Stimulated activated naive CD8-positive, alpha-beta T cell treated with anti-CD3 and anti-CD28 coated beads, Interleukin-15, Interleukin-2, amounts not matched to agents 100 U/mL and 50 U/mL, for 24 hours (primary cell): ENCODE measurements at places on chromosomes 3 and 15.

DNA sequence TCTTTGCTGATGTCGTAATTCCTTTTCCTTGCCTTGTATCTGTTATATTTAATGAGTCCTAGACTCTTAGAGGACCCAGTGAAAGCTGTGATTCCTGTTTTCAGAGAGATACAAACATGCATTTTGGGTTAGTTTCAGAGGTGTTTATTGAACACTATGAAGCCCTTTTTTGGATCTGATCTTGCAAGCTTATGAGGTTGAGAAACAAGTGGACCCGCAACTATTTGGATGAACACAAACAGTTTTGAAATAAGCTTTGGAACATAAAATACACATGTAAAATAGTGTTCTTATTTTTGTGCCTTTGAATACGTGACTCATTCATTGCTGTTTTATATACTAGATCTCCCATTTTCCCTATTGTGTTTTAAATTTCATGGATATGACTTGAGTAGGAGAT is 33.5 kb downstream of the SNRK start:
- no peak for DNase-seq

GRCh38 chr15:48315041-48315440 is 16.2 kb upstream of the DUT start:
- DNase-seq = no peak

DNA sequence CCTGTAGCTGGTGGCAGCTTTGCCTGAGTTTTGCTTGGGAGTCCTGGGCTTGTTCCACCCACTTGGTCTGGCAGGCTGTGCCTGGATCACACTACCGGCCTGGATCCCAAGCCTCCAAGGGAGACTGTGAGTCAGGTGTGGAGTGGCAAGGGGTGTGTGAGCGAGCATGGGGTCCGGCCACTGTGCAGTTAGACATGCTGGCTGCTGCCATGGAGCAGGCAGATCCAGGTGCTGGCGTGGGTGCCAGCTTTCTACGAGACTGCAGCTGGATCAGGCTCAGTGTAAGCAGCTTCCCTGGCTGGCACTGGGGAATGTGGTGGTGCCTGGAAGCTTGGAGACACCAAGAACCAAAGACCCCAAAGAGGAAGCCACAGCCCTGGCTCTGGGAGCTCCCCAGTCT is 102.0 kb upstream of the BNIP2 start:
- no peak for DNase-seq

DNA sequence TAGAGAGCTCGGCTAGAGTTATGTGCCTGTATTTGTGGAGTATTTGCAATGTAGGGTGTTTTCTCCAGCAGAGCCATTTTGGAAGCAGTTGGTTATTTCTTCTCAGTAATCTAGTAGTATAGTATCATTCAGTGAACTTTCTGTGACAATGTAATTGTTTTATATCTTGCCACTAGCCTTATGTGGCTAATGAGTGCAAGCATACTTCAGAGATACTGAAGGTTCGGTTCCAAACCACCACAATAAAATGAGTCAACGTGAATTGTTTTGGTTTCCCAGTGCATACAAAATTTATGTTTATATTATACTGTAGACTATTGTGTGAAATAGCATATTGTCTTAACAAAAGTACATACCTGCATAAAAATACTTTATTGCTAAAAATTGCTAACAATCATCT is 286.9 kb upstream of the TBL1XR1 start:
- no peak for DNase-seq

GRCh38 chr15:68028888-68029207 is 25.3 kb upstream of the PIAS1 start:
- no peak for DNase-seq

GRCh38 chr3:187044206-187044605 is 95.1 kb downstream of the RPL39L start:
- DNase-seq = no peak

DNA sequence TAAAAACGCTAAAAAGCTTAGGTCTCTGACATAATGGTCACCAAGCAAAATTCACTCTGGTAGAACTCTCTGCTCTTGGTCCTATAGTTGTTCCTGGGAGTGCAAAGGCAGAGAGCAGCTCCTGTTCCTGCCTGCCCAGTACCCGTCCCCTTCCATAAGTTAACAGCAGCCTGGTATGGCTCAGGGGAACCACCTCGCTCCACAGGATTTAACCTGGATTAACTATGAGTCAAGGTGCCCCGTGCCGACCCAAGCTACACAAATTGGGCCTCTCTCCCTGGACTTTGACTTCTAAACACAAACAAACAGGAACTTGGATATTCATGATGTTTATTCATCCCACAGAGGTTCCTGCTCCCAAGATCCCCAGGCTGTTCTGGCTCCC is 32.1 kb downstream of the SCAP start:
- no peak for DNase-seq

- DNase-seq = no peak
Measured at GRCh38 chr3:30871720-30872119, 22.7 kb downstream of the GADL1 start.

DNA sequence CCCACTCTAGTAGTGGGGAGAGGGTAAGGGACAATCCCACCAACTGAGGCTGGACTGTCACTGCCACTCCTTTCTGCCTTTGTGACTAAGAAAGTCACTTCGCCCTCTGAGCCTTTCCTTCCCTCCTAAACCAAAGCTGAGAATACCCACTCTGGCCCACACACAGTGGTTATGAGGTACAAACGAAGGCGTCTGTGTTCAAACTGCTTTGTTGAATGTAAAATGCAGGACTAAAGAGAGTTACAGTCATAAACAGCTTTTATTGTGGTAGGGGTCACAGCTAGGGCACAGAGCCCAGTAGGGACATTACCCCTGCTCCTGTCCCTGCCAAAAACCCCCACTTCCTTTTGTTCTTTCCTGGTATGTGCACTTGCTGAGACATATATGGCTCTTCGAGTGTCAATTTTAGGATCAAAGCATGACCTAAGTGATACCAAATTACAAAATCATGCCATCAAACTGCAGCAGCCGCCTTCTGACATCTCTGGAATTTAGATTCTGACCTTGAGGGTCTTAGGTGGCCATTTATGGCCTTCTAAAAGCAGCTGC is 45.1 kb downstream of the CTDSPL start:
- DNase-seq = peak; percentile 15

GRCh38 chr3:48739617-48739954 is 22.6 kb upstream of the IP6K2 start:
- DNase-seq = no peak

DNA sequence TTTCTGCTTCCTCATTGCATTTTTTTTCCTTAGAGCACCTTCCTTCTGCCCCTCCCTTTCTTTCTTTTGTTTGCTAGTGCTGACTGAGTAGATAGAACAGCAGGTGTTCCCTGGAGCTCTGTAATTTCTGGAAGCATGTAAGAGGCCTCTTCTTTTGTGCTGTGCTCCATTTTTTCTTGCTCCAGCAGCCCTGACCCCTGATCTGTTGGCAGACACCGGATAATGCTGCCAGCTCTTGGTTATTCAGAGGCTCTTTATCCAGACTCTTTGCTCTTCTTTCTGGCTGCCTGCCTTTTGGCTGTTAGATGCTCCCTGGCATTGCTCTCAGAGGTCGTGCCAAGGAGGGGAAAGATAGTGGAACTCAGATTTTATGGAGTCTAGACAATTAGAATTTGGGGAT is 104.4 kb upstream of the RBMS3 start:
- DNase-seq = no peak

DNA sequence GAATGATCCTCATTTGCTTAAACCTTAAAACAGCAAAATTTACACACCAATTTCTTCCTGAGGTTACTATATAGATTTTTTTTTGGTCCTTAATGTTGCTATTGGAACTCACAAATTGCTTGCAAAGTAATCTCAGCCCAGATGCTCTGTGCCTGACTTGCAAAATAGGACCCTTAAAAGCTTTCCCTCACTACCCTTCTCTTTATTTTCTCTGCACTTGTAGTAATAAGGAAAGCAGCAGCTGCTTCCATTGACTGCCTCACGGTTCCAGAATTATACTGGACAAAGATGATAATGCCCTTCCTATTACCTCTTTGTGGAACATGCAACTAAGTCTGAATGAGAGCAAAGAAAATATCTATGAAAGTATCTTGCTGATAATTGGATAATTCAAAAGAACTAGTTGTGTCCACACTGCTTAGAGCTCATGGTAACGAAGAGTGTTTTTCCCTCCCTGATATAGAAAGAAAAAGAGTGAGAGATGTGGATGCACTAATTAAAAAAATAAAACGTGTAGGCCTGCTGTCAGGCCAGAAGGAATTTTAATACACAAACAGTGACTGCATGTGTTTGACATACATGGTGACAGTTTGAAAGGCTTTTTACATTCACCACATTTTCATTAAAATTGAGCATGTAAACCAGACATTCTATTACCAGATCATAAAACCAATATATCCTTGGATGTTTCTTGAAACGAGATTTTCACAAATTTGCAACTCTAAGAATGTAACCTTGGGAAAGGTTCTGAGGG is 783.1 kb downstream of the GBE1 start:
- no peak for DNase-seq

- DNase-seq = no peak
Measured at GRCh38 chr3:104291878-104292277, 1074.8 kb upstream of the ALCAM start.

DNA sequence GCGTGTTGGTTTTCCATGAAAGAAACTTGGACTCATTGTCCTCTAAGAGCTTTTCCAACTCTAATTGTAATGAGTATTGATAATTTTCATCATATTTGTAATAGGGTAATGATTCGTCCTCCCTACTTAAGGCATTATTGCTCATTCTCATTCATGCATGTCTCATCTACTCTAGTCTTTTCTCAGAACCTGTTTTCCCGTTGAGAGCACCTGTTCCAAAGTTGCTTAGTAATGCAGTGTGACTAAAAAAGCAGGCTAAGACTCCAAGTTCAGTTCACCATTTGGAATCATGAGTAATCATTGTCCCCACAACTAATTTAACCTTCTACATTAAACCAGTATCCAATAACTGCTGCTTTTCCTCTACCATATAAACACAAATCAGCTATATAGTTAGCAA is 84.0 kb downstream of the FILIP1L start:
- no peak for DNase-seq

- no peak for DNase-seq
Measured at GRCh38 chr3:151935446-151935845, 62.0 kb downstream of the SUCNR1 start.

- no peak for DNase-seq
Measured at GRCh38 chr15:74505837-74506514, 35.0 kb upstream of the ARID3B start.

GRCh38 chr3:13242364-13242737 is 169.1 kb upstream of the IQSEC1 start:
- no peak for DNase-seq

DNA sequence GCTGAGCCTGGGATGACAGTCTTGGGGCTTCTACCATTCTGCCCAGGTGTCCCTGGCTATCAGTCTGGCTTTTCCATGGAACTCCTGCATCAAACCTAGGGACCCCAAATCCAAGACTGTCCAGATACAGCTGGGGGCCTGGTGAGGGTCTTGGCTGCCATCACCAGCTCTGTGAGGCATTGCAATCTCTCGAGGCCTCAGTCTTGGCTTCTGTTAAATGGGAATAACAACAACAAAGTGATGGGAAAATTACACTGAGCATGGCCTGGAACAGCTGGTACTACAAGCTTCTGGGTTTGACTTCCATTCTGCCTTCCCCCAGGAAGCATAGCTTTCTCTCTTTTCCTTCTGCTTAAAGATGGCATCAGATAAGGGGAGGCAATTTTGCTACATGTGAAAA is 50.0 kb upstream of the LCTL start:
- DNase-seq = no peak

DNA sequence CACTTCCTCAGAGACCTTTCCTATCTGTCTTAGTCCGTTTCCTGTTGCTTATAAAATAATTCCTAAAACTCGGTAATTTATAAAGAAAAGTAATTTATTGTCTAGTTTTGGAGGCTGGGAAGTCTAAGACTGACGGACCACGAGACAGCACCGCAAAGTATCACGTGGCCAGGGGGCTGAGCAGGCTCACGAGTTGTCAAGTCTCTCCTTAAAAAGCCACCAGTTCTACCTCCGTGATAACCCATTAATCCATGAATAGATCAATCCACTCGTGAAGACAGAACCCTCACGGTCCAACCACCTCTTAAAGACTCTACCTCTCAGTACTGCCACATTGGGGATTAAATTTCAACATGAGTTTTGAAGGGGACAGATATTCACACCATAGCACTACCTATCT is 821 bp downstream of the LINS1 start:
- DNase-seq = peak; percentile 57

DNA sequence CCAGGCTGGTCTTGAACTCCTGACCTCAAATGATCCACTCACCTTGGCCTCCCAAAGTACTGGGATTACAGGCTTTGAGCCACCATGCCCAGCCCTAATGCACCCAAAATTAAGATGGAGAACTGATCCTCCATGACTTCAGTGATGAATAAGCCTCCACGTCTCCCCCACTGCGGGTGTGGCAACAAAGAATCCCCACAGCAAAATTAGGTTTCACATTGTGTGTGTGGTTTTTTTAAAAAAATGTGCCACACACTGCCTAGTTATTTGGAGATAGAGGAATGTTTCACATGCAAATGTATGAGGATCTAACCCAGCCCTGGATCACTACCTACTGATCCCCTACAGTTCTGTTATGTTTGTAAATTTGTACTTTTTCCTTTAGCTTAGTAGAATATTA is 17.3 kb downstream of the HDAC11 start:
- DNase-seq = no peak

DNA sequence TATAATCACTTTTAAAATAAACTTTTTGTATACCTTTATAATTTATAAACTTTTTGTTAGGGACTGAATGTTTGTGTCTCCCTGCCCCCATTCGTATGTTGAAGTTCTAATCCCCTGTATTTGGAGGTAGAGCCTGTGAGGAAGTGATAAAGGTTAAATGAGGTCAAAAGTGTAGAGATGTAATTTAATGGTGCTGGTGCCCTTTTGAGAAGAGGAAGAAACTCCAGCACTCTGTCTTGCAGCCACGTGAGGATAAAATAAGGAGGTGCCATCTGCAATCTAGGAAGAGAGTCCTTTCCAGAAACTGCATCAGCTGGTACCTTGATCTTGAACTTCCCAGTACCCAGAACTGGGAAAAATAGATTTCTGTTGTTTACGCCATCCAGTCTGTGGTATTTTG is 106.1 kb upstream of the RGMA start:
- no peak for DNase-seq

DNA sequence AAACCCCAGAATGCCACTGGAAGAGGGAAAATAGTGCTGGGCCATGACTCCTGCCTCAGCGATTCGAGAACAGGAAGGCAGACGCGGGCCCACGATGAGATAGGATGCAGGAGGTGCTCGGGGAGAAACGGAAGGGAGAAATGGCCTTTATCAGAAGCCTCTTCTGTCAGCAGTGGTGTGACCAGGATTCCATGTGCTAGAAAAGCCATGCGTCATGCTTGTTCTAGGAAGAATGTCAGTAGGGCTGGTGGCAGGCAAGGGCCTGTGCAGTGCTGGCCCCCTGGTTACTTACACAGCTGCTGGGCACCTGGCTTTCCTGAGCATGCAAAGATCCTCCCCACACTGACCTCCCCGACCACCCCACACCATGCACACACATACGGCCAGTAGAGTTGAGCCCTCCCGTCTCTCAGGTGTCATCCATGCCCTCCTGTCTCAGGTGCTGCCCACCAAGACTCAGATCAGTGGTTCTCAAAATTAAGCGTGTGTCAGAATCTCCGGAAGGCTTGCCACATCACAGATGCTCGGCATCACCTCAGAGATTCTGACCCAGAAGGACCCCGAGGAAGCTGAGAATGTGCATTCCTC is 106.7 kb downstream of the ADAMTS17 start:
- DNase-seq = no peak
